Activated CD4-positive, alpha-beta T cell treated with anti-CD3 and anti-CD28 coated beads for 4 hours (primary cell): ENCODE measurements at places on chromosomes 6 and 20.

DNA sequence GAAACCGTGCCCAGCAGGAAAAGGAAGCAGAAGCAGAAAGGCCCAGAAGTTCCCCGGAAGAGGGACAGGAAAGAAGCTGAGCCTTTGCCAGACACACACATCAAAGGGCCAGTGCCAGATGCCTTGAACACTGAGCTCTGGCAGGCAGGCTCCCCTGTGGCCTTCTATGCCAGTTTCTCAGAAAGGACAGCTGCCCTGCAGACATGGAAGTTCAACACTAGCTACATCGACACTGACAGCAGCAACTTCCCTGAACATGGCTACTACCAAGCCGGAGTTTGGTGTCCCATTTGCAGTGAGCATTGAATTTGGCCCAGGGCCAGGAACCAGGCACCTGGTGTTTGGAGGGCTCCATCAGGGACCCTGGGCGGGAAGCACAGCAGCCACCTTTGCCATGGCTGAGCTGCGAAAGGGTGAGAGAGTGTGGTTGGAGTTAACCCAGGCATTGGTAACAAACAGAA lies 8.0 kb upstream of the RAET1E start:
- DNase-seq: no peak

DNA sequence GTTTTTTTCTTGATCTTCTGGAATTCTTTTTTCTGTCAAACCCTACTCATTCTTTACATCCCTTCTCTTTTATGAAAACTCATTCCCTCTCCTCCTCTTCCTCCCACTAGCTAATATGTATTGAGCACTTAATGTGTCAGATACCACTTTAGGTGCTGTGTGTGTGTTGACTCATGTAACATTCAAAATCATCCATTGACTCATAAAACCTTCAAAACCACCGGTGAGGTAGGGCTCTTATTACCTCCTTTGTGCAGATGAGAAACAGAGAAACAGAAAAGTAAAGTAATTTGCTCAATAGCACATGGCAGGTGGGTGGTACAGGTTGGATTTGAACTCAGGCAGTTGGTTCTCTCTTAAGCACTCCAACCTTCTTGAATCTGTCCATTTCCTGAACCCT lies 136.3 kb upstream of the NEDD9 start:
- DNase-seq: peak; percentile 32

GRCh38 chr20:33650753-33651561 lies 11.2 kb upstream of the C20orf144 start:
- no peak for DNase-seq

DNA sequence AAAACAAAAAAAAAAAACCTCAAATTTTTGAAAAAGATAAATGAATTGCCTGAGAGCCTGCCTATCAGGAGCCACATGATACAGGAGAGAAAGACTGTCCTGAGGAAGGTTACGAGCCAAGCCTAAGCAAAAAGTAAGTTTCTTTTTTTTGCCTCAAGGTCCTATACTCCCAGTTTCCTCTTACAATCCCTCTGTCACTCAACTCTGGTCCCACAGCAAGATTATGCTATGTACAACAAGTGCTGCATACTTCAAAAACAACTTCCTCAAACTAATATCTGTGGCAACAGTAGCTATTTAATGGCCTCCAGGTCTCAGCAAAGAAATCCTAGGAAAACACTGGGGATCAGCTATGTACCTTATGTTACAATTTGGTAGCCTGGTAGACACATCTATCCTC lies 46.8 kb downstream of the PLN start:
- no peak for DNase-seq

- no peak for DNase-seq
Observed at GRCh38 chr20:59235226-59235625, 65.2 kb upstream of the EDN3 start.

GRCh38 chr6:134902074-134902861 lies 47.6 kb downstream of the ALDH8A1 start:
- no peak for DNase-seq

- no peak for DNase-seq
Observed at GRCh38 chr20:43731927-43732326, 5.1 kb upstream of the GTSF1L start.

GRCh38 chr6:127514773-127515227 lies 4.3 kb downstream of the MTCL3 start:
- DNase-seq: peak; percentile 33

- no peak for DNase-seq
Observed at GRCh38 chr20:56359212-56360132, 698 bp downstream of the FAM210B start.

- DNase-seq: peak; percentile 72
Observed at GRCh38 chr20:21235484-21236445, 67.4 kb upstream of the XRN2 start.

- DNase-seq: no peak
Observed at GRCh38 chr6:33082702-33083101, 6.9 kb downstream of the HLA-DPB1 start.
